ENCODE measurements at places on chromosomes 11 and 22.
A peak's percentile ranks its signal among the peaks of the same experiment; 100 is the strongest.

GRCh38 chr11:124536520-124536919 is 6.9 kb downstream of the OR8B12 start:
- no peak overlapping the region for H3K27ac ChIP-seq
- H3K36me3 ChIP-seq, result no peaks in the 10 kb centered on the region
- H3K4me1 ChIP-seq, result peaks cover 2% of the 10 kb centered on the region
- H3K27me3 ChIP-seq, result peaks cover 2% of the 10 kb centered on the region
- no peak overlapping the region for H3K4me3 ChIP-seq

GRCh38 chr11:65911682-65912568 is 6.9 kb downstream of the C11orf68 start:
- DNase-seq, result peak; percentile 78
- peaks cover 3% of the 10 kb centered on the region for H3K36me3 ChIP-seq
- no peak overlapping the region for H3K4me3 ChIP-seq
- H3K4me1 ChIP-seq, result peaks cover 35% of the 10 kb centered on the region
- peaks cover 28% of the 10 kb centered on the region for H3K27me3 ChIP-seq

- no peak overlapping the region for H3K27ac ChIP-seq
- no peaks in the 10 kb centered on the region for H3K27me3 ChIP-seq
- no peaks in the 10 kb centered on the region for H3K36me3 ChIP-seq
- no peak overlapping the region for H3K4me3 ChIP-seq
These were observed 106.1 kb downstream of the SLC1A2 start for GRCh38 chr11:35313066-35313759.

DNA sequence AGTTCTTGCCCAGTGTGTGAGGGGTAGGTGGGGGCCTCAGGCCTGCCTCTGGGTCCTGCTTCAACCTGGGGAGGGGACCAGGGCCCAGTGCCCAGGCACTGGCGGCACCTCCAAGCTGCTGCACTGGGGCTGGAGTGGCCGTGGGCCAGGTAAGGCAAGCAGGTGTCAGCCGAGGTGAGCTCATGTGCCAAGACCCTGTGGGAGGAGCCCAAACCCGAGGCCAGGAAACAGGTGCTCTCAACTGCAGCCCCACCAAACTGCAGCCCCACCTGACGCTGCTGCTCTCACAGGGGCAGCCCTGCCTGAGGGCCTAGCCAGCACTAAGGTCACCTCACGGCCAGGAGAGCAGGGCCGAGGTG is 18.1 kb upstream of the GNB1L start:
- no peak overlapping the region for H3K27ac ChIP-seq
- peaks cover 48% of the 10 kb centered on the region for H3K4me1 ChIP-seq
- H3K4me3 ChIP-seq, result no peak overlapping the region
- H3K36me3 ChIP-seq, result peaks cover 5% of the 10 kb centered on the region
- H3K27me3 ChIP-seq, result no peaks in the 10 kb centered on the region
- peak; percentile 5 for DNase-seq

- H3K36me3 ChIP-seq, result peaks cover 77% of the 10 kb centered on the region
- DNase-seq, result no peak
- H3K4me3 ChIP-seq, result no peak overlapping the region
These were observed 32.7 kb downstream of the THOC5 start for GRCh38 chr22:29520851-29521250.

GRCh38 chr22:17964156-17964555 is 60.2 kb downstream of the MICAL3 start:
- DNase-seq, result no peak
- no peaks in the 10 kb centered on the region for H3K36me3 ChIP-seq
- no peaks in the 10 kb centered on the region for H3K27me3 ChIP-seq
- no peak overlapping the region for H3K27ac ChIP-seq
- H3K4me3 ChIP-seq, result no peak overlapping the region

DNA sequence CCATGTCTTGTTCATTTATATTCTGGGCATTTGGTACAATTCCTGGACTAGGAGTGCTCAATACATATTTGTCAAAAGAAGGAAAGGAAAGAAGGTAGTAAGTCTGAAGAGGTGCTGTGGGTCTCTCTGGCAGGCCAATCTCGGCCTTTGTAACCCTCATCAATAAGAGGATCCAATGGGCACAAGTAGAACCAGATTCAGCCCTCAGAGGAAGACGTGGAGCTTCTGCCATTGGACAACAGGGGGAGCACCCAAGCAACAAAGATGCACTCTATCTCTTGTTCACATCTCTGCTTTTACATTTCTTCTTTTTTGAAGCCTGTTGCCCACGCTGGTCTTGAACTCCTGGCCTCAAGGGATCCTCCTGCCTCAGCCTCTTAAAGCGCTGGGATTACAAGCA is 2.2 kb upstream of the VPS11 start:
- no peak overlapping the region for H3K27ac ChIP-seq
- H3K4me3 ChIP-seq, result no peak overlapping the region
- no peaks in the 10 kb centered on the region for H3K27me3 ChIP-seq
- peaks cover 11% of the 10 kb centered on the region for H3K36me3 ChIP-seq

DNA sequence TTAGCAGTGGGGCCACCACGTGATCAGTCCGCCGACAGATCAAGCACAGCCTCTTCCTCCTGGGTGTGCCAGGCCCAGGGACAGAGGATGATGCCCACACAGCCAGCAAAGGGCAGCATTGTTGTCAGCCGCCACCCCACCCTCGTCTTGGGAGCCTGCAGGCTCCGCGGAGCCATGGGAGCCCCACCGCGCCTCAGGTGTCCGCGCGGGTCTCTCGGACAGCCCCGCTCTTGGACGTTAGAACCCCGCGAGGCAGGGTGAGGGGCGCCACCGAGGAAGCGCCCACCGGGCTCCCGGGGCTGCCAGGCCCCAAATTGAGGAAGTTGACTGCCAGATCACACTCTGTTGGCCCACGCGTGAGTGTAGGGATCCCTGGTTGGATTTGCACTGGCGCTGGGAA is 83.9 kb upstream of the MS4A8 start:
- no peak for DNase-seq
- no peaks in the 10 kb centered on the region for H3K27me3 ChIP-seq
- H3K36me3 ChIP-seq, result no peaks in the 10 kb centered on the region
- H3K4me3 ChIP-seq, result no peak overlapping the region

GRCh38 chr11:31817054-31817620 is 6.0 kb upstream of the PAX6 start:
- H3K27ac ChIP-seq, result no peak overlapping the region
- peaks cover 97% of the 10 kb centered on the region for H3K27me3 ChIP-seq
- H3K36me3 ChIP-seq, result no peaks in the 10 kb centered on the region

DNA sequence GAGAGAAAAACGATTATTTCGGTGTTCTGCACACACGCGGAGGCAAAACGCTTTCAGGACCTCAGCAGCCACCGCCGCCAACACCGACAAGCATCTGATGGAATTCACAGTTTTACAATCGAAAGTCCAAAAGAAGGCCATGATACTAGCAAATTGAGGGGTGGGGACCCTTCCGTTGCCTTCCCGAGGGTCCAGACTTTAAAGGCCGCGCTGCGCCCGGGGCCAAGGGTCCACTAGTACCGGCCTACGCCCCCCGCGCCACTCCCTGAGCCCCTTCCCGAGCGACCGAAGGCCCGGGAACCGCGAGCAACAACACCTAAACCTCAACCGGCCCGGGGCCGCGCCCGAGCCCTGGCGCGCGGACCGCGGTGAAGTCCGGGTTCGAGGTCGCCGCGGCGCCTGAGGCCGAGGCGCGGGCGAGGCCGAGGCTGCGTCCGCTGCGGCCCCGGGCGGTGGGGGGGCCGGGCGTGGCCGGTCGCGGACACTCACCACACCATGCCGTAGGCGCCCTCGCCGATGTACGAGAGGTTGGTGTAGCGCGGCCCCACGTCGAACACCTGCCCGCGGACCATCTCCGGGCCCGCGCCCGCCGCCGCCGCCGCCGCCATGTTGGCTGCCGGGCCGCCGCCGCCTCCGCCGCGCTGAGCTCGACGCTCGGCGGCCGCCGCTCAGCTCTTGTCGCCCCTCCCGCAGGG is 465 bp downstream of the MAPK1 start:
- H3K27me3 ChIP-seq, result no peaks in the 10 kb centered on the region
- no peak for DNase-seq

DNA sequence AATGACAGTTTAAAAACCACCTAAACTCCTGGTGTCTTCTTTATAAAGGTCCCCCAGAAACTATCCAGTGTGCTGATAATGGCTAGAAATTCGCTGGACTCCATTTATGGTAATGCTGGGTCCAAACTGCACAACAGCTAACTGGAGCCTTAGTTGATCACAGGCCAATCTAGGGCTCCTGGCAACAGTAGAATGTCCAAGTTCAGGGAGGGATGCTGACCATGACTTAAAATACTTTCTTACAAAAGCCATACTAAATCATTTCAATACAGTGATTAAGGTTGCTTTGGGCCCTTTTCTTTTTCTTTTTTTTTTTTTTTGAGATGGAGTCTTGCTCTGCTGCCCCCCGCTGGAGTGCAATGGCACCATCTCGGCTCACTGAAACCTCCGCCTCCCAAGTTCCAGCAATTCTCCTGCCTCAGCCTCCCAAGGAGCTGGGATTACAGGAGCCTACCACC is 14.5 kb upstream of the GAB2 start:
- DNase-seq, result no peak
- no peaks in the 10 kb centered on the region for H3K4me1 ChIP-seq
- H3K36me3 ChIP-seq, result peaks cover 4% of the 10 kb centered on the region
- no peak overlapping the region for H3K27ac ChIP-seq
- no peaks in the 10 kb centered on the region for H3K27me3 ChIP-seq

All from muscle of leg (tissue), 16 donors.